ENCODE measurements at places on chromosomes 3 and 15. TPM values are rescaled to one million over a fixed set of nuclear protein-coding genes. Genes with fewer than 3 reads are reported as not detected.

The FEZF2 gene
- not detected for total RNA-seq

The SELENOS gene
- 56.1 TPM for total RNA-seq

The PAK6 gene
- total RNA-seq = 0.80 TPM

The CHRM5 gene
- not detected for total RNA-seq

The ACKR2 gene
- 6.9 TPM for total RNA-seq

The PP2D1 gene
- total RNA-seq = not detected

The CLDN18 gene
- not detected for total RNA-seq

- no peaks in the 10 kb centered on the region for H3K27me3 ChIP-seq
- H3K36me3 ChIP-seq = no peaks in the 10 kb centered on the region
- no peaks in the 10 kb centered on the region for H3K4me1 ChIP-seq
- H3K27ac ChIP-seq = no peak overlapping the region
- no peak overlapping the region for H3K4me3 ChIP-seq
- no peak for DNase-seq
Measured at GRCh38 chr15:45064386-45064785, 41.4 kb downstream of the SORD start.

DNA sequence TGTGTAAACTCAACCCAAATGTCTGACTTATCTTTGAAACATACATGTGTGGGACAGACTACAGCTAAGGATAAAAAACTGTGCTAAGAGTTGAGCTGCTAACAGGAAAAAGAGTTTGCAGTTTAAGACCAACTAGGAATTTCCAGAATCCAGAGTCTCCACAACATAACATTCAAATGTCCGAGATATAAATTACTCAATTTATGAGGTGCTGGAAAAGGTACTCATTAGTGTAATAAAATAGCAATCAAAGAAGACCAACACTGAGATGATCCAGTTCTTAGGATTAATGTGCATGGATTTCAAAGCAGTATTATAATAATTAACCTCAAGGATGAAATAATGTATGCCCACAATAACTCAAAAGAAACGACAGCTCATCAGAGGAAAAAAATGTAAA, 426.5 kb upstream of the KCNMB2 start:
- no peak overlapping the region for H3K27ac ChIP-seq
- no peaks in the 10 kb centered on the region for H3K27me3 ChIP-seq
- H3K36me3 ChIP-seq = no peaks in the 10 kb centered on the region
- no peak for DNase-seq
- H3K4me1 ChIP-seq = no peaks in the 10 kb centered on the region
- H3K4me3 ChIP-seq = no peak overlapping the region

GRCh38 chr15:62942428-62942827, 100.1 kb upstream of the TPM1 start:
- no peak overlapping the region for H3K27ac ChIP-seq
- H3K4me3 ChIP-seq = no peak overlapping the region
- no peaks in the 10 kb centered on the region for H3K36me3 ChIP-seq
- DNase-seq = no peak
- H3K27me3 ChIP-seq = no peaks in the 10 kb centered on the region

- no peak for DNase-seq
- H3K4me1 ChIP-seq = no peaks in the 10 kb centered on the region
- no peaks in the 10 kb centered on the region for H3K36me3 ChIP-seq
- H3K4me3 ChIP-seq = no peak overlapping the region
- H3K27ac ChIP-seq = no peak overlapping the region
Measured at GRCh38 chr3:95460274-95460673, 1354.1 kb upstream of the EPHA6 start.

DNA sequence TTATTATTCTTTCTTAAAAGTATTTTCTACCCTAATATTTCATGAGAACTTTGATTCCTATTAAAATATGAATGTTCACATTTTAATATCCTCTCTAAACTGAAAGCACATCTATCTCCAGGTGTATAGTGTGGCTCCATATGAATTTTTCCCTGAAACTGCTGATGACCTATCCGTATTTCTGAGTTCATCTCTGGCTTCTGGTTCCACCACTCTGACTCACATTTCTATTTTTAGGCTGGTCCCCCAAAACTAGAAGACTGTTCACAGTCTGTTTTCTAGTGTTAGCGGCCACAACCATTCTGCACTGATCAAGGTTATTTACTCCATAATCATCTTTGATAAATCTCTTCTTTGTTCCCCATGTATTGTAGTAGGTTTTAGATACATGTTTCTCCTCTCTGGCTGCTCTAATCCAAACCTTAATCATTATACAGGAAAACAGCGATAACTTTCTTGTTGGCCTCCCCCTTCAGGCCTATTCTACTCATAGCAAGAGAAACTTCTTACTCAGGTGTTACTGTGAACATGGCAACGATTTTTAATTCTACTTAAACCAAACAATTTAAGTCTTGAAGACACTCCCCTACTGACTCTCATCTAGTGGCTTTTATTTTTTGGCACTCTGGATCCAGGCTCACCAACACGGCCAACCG, 12.8 kb downstream of the ADPGK start:
- H3K36me3 ChIP-seq = peaks cover 9% of the 10 kb centered on the region
- H3K27me3 ChIP-seq = no peaks in the 10 kb centered on the region
- no peak overlapping the region for H3K4me3 ChIP-seq

- DNase-seq = no peak
- H3K4me3 ChIP-seq = no peak overlapping the region
- H3K27me3 ChIP-seq = no peaks in the 10 kb centered on the region
- H3K4me1 ChIP-seq = no peaks in the 10 kb centered on the region
Measured at GRCh38 chr15:59315914-59316451, 56.7 kb downstream of the MYO1E start.

DNA sequence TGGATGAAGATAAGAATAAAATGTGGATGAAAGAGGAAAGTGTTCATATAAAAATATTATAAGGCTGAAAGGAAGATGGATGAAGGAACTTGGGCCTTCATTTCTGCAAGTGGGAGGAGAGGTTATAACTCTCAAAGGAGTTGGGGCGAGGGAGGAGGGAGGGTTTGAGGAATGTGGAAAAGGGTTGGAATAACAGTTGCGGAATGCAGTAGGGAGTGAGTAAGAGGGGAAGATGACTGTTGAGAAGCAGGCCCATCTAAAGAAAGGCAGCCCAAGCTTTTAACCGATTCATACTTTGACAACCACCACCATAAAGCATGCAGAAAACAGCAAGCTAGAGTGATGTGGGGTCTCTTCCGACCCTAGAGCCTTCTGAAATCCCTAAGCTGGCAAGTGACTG, 8.3 kb upstream of the TM4SF4 start:
- H3K27me3 ChIP-seq = no peaks in the 10 kb centered on the region
- H3K4me3 ChIP-seq = no peak overlapping the region
- H3K27ac ChIP-seq = no peak overlapping the region
- H3K36me3 ChIP-seq = no peaks in the 10 kb centered on the region

DNA sequence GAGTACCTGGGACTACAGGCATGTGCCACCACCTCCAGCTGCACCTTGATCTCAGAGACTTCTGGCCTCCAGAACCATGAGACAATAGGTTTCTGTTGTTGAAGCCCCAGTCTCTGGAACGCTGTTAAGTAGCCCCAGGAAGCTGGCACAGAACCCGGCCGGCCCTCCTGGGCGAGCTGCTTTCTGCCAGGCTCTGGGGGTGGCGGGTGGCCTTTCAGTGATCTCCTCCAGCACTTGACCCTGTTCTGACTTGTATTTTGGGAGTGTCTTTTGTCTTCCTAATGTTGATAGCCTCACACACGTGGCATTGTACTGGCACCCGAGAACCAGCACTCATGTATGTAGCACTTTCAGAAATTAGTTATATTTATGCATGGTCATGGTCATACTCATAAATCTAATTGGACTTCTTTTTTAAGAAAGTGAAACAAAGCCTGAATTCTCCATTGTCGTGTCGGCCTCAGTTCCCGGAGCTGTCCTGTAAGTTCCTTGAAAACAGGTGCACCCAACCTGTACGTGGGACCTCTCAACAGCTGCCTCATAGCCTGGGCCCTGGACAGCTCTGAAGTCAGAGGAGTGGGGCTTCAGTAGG, 74.0 kb downstream of the TFRC start:
- no peaks in the 10 kb centered on the region for H3K36me3 ChIP-seq
- no peaks in the 10 kb centered on the region for H3K27me3 ChIP-seq
- H3K4me3 ChIP-seq = no peak overlapping the region
- no peaks in the 10 kb centered on the region for H3K4me1 ChIP-seq
- no peak for DNase-seq

DNA sequence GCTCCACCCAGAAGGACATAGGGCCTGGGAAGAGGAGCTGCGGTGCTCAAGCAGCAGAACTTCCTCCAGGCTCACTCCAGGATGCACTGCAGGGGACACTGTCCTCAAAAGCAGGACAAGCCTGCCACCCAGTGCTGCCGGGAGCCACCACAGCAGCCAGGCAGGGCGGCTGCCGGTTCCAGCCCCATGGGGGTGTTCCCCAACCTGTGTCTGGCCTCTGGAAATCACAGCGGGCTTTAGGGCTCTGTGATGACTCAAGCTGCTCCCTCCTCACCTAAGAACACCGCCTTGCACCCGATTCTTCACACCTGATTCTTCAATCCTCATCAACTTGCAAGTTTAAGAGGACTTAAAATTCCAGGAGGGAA, 71.9 kb upstream of the SLC6A11 start:
- no peaks in the 10 kb centered on the region for H3K36me3 ChIP-seq
- no peak for DNase-seq
- no peak overlapping the region for H3K4me3 ChIP-seq
- H3K4me1 ChIP-seq = no peaks in the 10 kb centered on the region
- H3K27me3 ChIP-seq = no peaks in the 10 kb centered on the region
- no peak overlapping the region for H3K27ac ChIP-seq

GRCh38 chr3:176005564-176005963, 1146.4 kb downstream of the NAALADL2 start:
- H3K27ac ChIP-seq = no peak overlapping the region
- DNase-seq = no peak
- H3K4me3 ChIP-seq = no peak overlapping the region

DNA sequence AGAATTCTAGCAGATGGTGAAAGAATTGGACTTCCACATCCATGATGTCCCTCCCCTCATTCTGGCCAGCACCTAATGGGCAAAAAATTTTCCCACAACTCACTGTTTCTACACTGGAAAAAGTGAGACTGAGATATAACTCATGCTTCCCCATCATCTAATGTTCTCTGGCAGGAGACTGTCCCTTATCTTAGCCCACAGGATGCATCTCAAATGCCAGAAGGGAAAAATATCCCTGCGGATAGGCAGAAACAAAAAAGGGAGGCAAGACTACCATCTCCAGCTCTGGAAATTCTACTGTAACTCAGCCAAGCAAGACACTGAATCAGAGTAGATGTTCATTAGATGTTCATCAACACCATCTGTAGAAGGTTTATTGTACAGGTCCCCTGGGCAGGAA, 58.6 kb downstream of the DLG1 start:
- no peak for DNase-seq
- H3K27me3 ChIP-seq = no peaks in the 10 kb centered on the region
- H3K4me1 ChIP-seq = no peaks in the 10 kb centered on the region
- H3K4me3 ChIP-seq = no peak overlapping the region
- no peaks in the 10 kb centered on the region for H3K36me3 ChIP-seq

- H3K4me3 ChIP-seq = no peak overlapping the region
- no peak for DNase-seq
- no peaks in the 10 kb centered on the region for H3K27me3 ChIP-seq
- H3K4me1 ChIP-seq = no peaks in the 10 kb centered on the region
Measured at GRCh38 chr3:38401246-38401962, 52.3 kb upstream of the ACVR2B start.

DNA sequence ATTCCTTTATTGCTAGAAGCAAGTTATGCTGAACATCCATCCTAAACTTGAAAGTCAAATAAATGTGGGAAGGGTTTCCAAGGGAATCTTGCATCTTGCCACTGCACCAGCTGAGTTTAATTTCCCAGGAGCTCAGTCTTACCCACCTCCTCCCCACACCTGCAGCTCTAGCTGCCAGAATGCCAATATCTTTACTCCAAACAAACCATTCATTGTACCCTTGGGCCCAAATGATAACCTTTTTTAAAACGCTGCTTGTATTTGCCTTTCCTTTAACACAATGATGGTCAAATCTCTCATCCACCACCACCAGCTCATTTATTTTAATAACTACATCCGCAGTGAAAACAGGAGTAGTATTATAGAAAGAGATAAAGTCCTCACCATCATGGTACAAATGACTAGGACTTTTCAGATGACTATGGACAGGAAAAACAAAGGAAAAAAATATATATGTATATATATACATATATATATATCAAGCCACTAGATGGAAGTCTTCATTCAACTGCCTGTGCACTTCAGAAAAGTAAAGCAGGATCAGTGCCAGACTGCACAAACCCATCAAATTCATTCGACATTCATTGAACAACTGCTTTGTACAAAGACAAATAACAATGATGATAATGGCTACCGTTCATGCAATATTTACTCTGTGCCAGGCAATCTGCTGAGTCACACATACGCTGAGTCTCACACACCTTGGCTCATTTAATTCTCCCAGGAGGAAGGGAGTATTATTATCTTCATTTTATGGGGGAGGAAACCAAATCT, 44.0 kb downstream of the BFSP2 start:
- no peaks in the 10 kb centered on the region for H3K4me1 ChIP-seq
- H3K4me3 ChIP-seq = no peak overlapping the region
- no peaks in the 10 kb centered on the region for H3K27me3 ChIP-seq

DNA sequence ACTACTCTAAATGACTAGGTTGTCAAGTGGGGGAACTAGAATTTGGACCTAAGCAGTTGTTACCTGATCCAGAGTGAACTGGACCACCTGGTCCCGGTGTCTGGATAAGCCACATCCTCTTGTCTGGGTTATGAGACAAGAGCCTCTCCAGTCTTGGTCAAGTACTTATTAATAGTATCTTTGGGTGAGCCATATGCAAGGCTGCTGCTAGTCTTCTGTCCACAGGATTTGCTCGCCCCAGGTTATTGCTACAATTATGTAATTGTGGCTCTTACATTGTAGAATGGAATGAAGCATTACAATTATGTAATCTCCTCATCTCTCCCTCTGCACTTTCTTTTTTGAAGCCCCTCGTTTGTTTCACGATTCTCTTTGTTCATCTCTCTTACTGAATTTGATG, 24.0 kb upstream of the AGBL1 start:
- no peaks in the 10 kb centered on the region for H3K36me3 ChIP-seq
- H3K27me3 ChIP-seq = no peaks in the 10 kb centered on the region
- no peak for DNase-seq
- H3K4me3 ChIP-seq = no peak overlapping the region

Measured in breast epithelium (tissue), 4 donors.